ENCODE measurements at places on chromosomes 11 and 22.

DNA sequence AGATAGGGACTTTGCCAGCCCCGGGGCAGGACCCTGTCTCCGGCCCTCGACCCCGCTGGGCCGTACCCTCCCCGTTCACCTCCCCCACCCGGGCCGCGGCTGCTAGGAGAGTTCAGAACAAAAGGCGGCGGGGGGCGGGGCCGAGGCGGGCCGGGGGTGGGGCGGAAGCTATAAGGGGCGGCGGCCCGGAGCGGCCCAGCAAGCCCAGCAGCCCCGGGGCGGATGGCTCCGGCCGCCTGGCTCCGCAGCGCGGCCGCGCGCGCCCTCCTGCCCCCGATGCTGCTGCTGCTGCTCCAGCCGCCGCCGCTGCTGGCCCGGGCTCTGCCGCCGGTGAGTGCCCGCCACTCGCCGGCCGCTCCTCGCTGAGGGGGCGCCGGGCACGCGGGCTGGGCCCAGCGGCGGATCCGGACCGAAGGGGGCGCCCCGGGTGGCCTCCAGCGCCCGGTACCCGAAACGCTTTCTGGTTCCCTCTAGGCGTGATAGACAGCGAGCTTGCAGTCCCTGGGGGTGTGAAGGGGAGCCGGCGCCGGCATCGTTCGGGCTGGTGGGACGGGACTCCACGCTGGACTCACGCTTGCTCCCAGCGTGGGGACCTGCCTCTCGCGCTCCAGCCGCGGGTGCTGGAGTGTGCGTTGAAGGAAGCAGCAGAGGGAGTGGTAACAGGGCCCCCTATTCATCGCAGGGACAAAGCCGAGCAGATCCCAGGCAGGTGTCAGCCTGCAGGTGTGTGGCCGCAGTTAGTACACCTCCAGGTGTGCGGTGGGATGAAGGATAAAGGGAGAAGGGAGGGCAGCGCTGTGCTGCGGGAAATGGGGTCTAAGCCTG, at the start of gene MMP11:
Gene MMP11 (plus strand): TSS at position 201 of the 825 bp plus-strand sequence. CDS start 22 bp downstream, at position 223.
- peak; percentile 59 for DNase-seq

- no peak for DNase-seq
Measured at GRCh38 chr11:44559207-44559939, 6.1 kb upstream of the CD82 start.

GRCh38 chr11:128330203-128330602, 257.2 kb downstream of the ETS1 start:
- DNase-seq, result no peak

- DNase-seq, result no peak
Measured at GRCh38 chr11:121214861-121215260, 77.7 kb upstream of the SC5D start.

- no peak for DNase-seq
Measured at GRCh38 chr11:115924744-115925567, 420.7 kb upstream of the CADM1 start.

DNA sequence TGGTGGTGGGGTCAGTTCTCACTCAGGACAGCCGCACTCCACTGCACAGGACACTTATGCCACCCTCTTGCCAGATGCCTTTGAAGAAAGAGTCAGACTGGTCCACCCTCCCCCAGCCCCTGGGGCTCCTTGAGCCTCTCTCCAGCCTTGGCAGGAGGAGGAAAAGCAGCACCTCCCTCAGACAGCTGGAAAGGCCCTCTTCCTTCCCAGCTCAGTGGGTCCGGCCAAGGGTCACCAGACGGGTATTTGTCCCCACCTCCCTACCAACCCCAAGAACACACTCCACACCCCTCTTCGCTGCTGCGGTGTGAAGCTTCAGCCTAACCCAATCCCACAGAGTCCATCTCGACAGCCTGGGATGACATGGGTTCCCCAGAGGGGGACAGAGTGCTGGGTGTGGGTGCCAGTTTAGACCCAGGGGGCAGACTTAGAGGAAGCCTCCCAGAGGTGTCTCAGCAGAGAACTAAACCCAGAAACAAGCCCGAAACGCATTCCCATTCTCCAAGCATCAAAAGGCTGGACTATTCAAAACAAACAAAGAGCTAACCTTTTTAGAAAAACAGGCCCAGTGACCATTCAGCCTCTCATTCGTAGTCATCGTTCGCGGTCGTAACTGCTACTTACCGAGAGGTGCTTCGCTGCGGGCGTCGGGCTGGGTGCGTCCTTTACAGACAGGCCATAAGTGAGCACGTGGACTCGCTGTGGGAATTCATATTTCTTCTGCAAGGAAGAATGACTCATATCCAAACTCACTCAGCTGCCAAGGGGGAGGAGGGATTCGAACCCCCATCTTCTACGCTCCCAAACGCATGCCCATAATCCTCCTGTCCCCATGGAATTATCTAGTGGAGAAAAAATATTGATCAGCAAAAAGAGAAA, 57.5 kb upstream of the ANO1 start:
- DNase-seq, result no peak

GRCh38 chr11:3783611-3784010, 13.7 kb downstream of the NUP98 start:
- DNase-seq, result no peak

DNA sequence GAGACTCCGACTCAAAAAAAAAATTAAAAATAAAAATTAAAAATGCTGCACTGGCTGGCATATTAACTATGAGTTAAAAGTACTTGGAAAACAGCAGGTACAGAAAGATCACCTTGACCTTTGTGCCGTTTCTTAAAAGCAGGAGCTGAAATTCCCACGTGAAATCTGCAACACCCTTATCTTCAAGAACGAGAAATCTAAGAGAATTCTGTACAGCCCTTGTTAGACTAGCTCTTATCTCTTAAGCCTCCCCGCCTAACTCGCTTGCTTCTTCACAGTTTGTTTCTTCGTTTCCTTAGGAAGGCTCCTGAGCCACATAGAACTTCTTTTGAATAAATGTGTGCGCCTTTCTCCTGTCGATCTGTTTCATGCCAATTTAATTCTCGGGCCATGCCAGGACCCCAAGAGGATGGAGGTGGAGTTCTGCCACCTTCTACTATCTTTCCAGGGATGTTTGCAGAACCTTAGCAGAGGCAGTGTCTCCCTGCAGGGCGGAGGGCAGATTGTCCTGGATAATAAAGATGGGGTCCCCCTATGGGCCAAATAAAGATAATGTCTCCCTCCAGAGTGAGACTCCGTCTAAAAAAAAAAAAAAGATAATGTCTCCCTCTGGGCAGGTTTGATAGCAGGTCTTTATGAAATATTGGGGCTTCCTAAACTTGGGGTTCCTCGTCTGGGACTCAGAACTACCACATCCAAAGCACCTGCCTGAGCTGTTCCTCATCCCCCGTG, 27.4 kb upstream of the SYT8 start:
- DNase-seq, result no peak

- DNase-seq, result no peak
Measured at GRCh38 chr11:45930951-45931570, 8.6 kb downstream of the LARGE2 start.

DNA sequence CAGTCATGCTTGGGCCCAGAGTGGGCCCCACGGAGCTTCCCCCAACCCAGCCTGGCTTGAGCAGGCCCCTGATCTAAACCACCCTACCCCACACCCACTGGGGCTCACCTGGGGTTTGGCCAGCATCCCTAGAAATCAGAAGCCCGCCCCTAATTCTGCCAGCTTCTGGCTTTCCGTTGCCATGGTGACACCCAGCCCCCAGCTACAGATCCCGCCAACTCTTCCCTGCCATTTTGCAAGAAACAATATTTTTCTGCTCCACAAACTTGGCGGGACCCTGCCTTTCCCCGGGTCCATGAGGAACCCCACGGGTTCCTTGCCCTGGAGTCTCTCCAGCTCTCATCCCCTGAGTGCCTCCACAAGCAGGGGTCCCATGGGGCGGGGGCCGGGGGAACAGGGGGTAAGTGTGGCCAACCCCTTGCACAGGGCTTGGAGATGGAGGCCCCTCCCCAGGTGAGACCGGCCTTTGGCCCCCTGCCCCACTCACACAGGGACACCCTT, 90.0 kb downstream of the CDKN1C start:
- peak; percentile 12 for DNase-seq

DNA sequence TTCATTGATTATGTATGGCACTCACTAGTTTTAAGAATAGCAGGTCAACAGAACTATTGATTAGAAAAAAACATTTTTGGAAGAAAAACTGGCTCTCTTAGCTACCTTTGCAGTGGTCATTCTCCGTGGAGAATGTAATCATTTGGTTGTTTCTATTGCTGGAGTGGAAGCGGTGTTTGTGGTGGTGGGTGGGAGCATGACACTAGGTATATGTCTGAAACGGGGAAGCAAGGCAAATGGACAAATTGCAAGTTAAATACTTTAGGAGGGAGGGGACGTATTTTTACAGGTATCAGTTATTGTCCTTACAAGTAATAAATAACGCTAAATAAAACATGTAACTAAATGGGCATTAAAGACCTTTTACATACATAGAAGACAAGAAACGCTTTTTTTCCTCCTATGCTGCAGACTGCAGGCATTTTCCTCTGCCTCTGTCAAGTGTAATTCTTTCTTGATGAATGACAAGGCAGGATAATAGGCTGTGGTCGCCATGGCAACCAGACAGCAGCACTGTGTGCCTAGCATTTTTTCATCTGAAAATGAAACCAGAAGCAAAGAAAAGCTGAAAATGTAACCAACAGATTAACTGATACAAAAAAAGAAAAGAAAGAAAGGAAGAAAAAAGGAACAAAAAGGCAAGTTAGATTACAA, 46.2 kb downstream of the BLID start:
- DNase-seq, result no peak

Measured in activated CD8-positive, alpha-beta memory T cell treated with anti-CD3 and anti-CD28 coated beads, Interleukin-2, amount 50 U/mL, for 4 hours (primary cell).